Brain microvascular endothelial cell (primary cell): ENCODE measurements at places on chromosomes 7 and 10.

- peak; percentile 53 for DNase-seq
These were observed 3.2 kb downstream of the ZNF316 start for GRCh38 chr7:6640246-6640721.

DNA sequence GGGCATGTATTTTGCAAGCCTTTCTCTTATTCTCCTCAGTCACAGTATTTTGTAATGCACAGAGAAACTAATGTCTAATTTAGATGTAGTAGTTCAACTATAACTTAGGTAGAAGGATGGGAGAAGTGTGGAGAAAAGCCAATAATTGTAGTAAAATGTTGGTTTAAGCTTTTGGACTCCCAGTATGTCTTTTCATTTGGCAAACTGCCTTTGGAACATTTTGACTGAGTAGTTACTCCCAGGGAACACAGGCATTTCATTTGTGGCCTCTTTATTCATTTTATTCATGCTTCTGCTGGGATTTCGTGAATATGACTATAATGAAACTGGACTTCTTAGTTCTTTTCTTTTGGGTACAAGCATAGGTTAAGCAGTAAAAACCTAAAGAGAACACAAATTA lies 79.0 kb downstream of the EXOC4 start:
- DNase-seq, result no peak

GRCh38 chr7:84490661-84491060 lies 296.1 kb upstream of the SEMA3A start:
- DNase-seq, result peak; percentile 64

- DNase-seq, result no peak
These were observed 91.5 kb upstream of the EGR2 start for GRCh38 chr10:62907470-62908212.

- DNase-seq, result peak; percentile 84
These were observed 6.8 kb downstream of the ORAI2 start for GRCh38 chr7:102439963-102440795.

DNA sequence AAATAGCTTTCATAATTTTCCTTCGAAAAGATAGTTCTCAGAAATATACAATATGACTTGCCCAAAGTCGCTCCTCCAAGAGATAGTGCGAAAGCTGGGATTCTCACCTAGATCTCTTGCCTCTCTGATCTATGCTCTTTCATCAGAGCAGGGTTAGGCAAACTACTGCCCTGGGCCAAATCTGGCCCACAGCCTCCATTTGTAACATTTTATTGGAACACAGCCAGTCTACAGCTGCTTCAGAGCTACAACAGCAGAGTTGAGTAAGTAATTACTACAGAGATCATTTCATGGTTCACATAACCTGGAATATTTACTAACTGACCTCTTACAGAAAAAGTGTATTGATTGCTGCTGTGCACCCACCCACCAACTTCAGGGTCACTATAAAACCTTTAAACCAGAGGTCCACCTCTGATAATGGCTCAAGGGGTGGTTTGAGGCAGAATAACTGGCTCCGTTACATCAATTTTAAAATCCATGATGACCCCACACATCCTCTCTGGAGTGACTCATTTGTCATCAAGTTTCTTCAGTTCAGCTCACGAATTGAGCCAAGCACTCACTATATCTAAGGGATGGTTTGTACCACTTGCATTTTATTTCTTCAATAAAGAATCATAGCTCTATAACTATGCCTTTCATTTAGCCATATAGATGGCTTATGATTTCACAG lies 1019.0 kb downstream of the XPNPEP1 start:
- no peak for DNase-seq

GRCh38 chr7:137870684-137871083 lies 23.9 kb upstream of the DGKI start:
- no peak for DNase-seq

GRCh38 chr7:3021825-3022224 lies 21.8 kb downstream of the CARD11 start:
- no peak for DNase-seq

DNA sequence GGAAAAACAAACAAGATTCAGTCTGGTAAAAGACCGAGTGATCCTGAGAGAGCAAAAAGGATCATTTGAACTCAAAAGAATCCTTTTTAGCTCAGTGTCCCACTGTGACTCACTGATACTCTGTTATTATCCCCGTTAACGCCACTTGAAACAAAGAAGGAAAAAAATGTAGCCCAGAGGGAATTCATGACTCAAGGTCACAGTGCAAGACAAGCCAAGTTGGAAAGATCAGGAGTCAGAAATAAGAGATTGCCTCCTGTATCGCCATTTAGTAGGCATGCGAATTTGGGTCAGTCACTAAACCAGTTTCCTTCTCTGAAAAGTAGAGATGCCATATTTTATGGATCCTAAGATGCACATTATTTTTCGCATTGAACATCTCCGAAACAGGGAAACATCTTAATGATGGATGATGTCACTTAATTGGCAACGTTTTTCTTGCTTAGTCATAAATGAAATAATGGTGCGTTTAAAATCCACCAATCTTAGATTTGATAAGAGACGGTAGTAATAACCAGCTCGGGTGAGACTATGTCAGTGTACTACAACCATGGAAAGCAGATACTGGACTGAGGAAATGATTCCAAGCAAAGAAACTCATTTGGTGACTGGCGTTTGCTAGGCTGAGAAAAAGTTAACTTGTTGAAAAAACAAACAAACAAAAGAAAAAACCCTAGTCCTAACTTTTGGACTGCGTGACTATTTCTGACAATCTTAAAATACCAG lies 502.0 kb upstream of the CELF2 start:
- DNase-seq, result peak; percentile 18

GRCh38 chr10:94683214-94684054 lies at the start of gene CYP2C18:
TSS of gene CYP2C18 (plus strand) at chr10:94683729. CDS start at chr10:94683820, 91 bp downstream.
- no peak for DNase-seq

GRCh38 chr10:129580010-129580409 lies 113.0 kb downstream of the MGMT start:
- DNase-seq, result no peak

DNA sequence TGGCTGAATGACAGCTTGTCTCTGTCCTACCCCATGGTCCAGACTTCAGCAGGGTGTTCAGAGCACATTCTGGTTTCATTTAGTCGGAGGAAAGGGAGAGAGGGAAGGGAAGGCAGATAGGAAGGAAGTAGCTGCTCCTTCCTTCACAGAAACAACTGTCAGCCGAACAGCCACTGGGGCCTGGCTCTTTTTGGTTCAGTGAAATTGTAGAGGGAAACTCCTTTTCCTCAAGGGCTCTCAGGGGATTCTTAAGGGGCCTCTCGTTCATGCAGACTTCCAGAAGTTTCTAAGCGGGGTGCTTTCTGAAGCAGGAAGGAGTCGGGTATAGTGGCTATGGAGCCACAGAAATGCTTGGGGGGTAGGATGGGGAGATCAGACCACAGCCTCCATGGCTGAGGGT lies 56.4 kb downstream of the TLL2 start:
- no peak for DNase-seq

- DNase-seq, result no peak
These were observed 55.5 kb downstream of the KDM7A start for GRCh38 chr7:140121326-140121725.

- no peak for DNase-seq
These were observed 496.9 kb upstream of the CELF2 start for GRCh38 chr10:10520491-10521385.

GRCh38 chr7:23691320-23691719 lies 11.3 kb downstream of the FAM221A start:
- DNase-seq, result no peak

DNA sequence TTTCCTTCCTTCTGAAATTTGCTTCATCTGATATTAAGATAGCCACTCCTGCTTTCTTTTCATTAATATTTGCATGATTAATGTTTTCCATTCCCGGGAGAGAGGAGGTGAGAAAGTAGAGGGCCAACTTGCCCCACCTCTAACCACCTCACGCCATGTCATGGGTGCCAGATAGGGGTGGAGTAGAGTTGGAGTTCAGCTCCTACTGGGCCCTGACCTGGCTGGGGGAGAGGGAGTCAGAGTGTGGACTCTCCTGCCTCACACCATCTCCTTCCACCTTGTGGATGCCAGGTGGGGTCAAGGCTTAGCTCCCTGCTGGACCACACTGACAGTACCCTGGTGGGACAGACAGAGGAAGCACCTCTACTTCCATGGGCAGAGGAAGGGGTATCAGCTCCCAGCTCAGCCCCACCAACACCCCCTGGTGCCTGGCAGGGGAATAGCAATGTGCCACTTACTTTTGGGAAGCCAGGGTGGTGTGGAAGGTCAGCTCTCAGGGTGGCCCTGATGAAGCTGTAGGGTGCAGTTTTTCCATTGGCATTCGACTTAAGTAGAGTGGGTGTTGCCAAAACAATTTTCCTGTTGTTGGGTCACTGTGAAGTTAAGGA lies 28.0 kb downstream of the CHST12 start:
- no peak for DNase-seq

- DNase-seq, result no peak
These were observed 56.0 kb downstream of the BPGM start for GRCh38 chr7:134702366-134703240.

GRCh38 chr7:2863461-2864066 lies 19.5 kb upstream of the GNA12 start:
- DNase-seq, result peak; percentile 97

GRCh38 chr7:135253851-135254771 lies 20.5 kb downstream of the STRA8 start:
- DNase-seq, result peak; percentile 61

- DNase-seq, result peak; percentile 89
These were observed 3.7 kb upstream of the MCU start for GRCh38 chr10:72688208-72688651.

- no peak for DNase-seq
These were observed 18.3 kb downstream of the MDFIC start for GRCh38 chr7:114940220-114940619.

DNA sequence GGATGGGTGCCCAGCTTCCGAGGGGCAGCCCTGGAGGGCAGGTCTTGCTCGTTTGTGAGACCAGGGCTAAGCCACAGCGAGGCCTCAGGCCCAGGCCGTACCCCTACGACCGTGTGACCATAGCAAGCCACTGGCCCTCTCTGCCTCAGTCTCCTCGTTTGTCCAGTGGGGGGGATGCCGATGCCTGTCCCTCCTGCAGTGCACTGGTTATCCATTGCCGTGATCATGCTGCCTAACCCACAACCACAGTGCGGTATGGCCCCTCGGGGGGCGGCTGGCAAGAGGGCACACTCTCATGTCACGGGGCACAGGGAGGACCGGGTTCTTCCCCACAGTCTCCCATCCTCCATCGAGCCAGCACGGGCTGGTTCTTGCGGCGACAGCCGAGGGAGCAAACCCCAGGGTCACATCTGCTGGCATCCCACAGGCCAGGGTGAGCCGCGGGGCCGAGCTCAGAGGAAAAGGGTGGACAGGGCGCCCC lies 80.5 kb downstream of the ELFN1 start:
- DNase-seq, result no peak

DNA sequence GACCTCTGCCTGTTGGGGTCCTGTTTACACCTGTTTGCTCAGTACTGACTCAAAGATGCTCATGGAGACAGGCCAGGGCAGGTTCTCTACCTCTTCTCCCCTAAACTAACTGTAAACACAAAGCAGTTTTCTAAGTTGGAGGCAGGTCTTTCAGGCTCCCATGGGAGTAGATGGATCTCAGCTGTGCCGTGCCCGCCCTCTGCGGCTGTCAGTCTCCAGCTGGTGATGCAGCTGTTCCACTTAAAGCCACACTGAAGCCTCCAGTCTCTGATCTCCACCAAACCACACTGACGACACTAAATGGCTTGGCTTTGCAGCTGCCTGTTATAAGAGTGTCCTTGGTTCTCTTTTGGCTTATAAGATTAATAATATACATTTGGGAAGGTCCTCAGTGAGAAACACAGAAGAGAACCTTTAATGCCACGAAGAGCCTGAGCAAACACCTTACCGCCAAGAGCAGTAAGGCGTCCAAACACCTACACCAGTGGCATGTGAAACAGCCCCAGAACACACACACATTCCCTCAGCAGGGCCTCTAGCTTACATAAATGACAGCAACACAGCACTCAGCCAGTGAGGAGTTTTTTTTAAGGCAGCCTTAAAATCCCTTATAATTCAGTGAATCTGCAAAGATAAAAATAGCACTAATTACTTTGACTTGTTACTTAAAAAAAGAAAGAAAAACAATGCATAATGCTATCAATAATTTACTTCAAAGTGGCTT lies 60.4 kb upstream of the KCNIP2 start:
- no peak for DNase-seq

DNA sequence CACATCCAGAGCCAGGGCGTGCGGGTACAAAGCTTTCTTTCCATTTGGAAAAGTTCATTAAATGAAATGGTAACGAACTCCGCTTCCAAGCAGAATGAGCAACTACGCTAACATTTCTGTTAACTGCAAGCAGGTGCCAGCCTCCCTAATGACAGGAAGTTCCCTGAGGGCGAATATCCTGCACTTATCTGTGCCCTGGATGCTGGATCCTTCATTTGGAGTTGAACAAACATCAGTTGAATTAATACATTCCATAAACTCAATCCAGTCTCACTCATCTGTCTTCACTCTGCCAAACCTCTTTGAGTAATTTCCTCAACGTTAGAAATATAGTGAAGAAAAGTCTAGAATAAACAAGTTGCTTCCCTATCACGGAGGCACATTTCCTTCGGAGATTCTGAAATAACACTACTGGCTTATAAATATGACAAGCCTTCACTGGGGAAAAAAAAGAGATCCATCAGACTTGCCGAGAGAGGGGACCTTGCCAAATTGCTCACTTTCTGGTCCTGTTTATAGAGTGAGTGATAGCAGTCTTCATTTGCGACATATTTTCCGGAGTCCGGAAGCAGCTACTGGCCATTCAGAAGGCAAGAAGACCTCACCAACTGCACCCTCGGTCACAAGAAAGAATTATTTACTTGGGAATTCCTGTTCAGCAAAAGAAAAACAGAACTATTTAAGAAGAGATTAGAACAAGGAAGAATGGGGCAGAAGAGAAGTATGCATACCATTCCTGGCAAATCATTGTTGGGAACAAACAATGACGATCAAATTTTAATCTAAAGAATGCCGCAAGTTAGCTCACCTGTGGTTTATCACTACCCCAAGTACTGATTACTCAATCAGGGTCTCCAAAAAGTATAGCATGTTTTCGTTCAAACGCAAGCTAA lies 196.4 kb downstream of the FAM107B start:
- DNase-seq, result peak; percentile 90

- DNase-seq, result no peak
These were observed 120.4 kb downstream of the PKD1L1 start for GRCh38 chr7:47827871-47828270.

- DNase-seq, result no peak
These were observed 1.8 kb downstream of the SNX8 start for GRCh38 chr7:2312267-2312929.

DNA sequence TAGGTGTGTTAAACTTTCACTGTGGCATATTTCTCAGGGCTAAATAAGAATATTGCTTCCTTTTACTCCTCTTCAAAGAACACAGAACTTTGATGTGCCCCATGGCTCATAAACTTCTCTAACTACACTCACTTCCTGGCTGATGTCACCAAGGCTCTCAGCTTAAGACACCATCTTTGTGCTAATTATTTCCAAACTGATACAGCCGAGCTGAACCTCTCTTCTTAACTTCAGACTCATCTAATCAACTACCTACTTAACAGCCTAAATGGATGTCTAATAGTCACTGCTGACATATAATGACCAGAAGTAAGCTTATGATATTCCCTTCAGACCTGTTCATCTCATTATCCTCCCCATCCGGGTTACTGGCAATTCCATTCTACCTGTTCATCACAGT lies 3.6 kb downstream of the C10orf67 start:
- DNase-seq, result no peak

- no peak for DNase-seq
These were observed 121.9 kb downstream of the RAB11FIP2 start for GRCh38 chr10:117924820-117925219.
